ENCODE measurements at places on chromosomes 12 and 14. TPM values are rescaled to one million over a fixed set of nuclear protein-coding genes. Genes with fewer than 3 reads are reported as not detected.

DNA sequence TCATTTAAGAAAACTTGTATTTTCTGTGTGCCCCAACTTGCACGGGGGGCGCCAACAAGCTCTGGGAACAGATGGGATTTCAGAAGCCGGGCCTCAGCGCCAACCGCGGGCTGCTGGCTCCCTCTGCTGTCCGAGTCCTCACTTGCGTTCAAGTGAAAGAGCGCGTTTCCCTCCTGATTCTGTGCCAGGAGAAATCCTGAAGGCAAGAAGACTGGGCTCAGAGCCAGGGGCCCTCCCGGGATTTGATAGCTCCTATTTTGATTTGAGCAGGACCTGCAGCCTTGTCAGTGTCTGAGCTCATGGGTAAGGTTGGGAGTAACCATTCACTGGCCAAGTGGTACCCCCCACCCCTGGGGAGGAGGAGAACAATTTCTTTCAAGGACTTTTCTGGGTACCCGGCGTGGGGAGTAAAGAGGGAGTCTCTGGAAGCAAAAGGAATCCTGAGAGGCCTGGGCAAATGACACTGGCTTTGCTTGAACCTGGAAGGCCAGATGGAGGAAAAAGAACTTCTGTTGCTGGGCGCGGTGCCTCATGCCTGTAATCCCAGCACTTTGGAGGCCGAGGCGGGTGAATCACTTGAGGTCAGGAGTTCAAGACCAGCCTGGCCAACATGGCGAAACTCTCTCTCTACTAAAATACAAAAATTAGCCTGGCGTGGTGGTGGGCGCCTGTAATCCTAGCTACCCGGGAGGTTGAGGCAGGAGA is 179.0 kb upstream of the RGS6 start:
- peak; percentile 87 for DNase-seq

GRCh38 chr14:105204206-105204930 is 23.3 kb upstream of the NUDT14 start:
- DNase-seq: no peak

GRCh38 chr12:129152351-129153104 is 299.2 kb downstream of the GLT1D1 start:
- peak; percentile 55 for DNase-seq

DNA sequence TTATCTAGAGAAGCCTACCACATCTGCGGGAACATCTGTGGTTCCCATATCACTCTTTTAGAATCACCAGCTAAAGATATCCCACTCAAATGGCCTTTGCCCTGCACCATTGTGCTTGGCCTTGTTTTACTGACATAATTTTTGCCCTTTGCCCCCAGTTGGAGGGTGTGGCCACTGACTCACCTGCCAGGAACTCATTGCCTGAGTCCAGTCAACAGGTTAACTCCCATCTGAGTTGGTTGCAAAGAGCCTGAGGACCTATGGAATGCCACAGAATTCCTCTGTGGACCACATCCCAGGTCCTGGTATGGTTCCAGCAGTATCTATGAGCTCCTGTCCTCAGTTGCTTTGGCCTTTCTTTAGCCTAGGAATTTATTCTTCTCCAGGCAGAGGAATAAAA is 55.7 kb upstream of the PTGR2 start:
- DNase-seq: no peak

DNA sequence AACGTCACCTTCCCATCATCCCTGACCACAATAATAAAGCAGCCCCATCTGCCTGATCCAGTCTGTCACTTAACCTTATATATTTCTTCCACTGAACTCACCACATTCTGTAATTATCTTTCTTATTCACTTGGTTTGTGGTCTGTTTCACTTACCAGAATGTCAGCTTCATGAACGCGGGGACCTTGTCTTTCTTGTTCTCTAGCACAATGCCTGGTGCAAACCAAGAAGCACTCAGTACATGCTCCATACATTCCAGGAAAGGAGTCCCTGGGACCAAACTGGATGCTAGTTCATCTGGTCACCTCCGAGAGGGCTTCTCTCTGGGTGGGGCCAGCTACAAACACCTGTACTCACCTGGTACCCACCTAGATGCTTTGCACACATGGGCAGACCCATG is 17.4 kb upstream of the ANKRD33 start:
- no peak for DNase-seq

DNA sequence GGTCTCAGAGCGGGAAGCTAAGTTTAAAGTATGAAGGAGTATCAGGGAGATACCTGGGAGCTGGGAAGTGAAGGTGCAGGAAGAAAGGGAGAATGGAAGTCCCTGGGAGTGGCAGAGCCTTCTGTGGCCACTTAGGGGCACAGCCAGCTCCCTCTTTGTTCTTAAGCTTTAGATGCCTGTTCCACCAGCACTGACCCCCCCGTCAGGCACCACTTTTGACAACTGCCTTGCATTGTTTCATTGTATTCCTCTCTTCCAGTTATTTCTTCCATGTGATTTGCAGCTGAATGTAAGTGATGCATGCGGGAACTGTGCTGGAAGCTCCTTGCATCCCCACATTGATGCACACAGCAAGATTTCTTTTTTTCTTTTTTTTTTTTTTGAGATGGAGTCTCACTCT is 2.6 kb downstream of the GALNT16 start:
- no peak for DNase-seq

- peak; percentile 51 for DNase-seq
Measured at GRCh38 chr12:108691175-108691997, 39.9 kb downstream of the CORO1C start.

RDH12 gene
- 0.48 TPM for total RNA-seq

- DNase-seq: no peak
Measured at GRCh38 chr12:106063826-106064720, 74.7 kb downstream of the NUAK1 start.
